Stimulated activated CD8-positive, alpha-beta memory T cell treated with anti-CD3 and anti-CD28 coated beads, Interleukin-4, amount 100 ng/mL, for 1 hour (primary cell): ENCODE measurements at places on chromosomes 3 and 15.

DNA sequence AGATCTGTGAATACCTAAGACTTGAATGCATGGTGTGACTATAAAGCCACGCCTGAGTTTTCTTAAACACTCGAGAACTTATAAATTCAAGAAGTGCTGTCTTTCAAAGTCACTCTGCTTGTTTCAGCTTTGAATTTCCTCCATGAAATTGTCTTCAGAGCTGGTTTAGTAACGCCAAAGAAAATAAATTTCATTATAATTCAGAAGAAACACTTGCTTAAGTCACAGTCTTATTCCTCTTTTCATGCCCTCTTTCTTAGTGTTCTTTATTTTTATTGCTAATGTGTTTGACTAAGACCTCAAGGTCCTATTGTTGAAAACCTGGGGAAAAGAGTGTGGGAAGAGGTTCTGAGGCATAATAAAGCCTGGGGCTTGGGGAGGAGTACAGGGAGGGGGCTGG, 3.3 kb upstream of the RCN2 start:
- no peak for DNase-seq

- no peak for DNase-seq
Measured at GRCh38 chr3:78516437-78516836, 1251.4 kb downstream of the ROBO1 start.

DNA sequence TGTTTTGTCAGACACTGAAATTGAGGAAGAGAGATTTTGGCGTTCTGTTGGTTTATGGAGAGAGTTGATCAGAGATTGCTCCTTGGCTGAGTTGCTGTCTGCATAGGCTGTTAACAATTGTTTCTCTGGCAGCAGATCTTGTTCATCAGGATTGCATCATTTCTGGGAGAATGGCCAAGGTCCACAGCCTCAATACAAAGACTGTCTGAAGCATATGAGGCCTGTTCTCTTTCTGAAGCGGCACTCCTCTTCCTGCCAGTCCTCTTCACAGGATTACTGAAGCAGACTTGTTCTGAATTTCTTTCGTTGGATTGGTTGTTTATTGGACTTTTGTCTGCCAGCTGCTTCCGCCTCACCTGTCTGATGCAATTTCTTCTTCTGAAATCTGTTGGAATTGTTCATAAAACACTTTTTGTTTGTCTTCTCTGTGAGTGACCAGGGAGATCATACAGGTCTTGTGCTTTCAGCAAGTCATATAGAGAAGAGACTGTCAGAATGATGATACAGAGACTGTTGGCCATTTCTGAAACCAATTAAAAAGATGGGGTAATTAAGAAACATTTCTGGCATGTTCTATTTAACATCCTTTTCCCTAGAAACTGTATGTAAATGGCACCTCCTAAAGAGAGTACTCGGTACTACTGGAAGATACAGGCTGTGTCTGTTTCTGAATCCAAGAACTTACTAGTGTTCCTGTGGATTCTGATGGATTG, 25.5 kb downstream of the SETD5 start:
- no peak for DNase-seq

DNA sequence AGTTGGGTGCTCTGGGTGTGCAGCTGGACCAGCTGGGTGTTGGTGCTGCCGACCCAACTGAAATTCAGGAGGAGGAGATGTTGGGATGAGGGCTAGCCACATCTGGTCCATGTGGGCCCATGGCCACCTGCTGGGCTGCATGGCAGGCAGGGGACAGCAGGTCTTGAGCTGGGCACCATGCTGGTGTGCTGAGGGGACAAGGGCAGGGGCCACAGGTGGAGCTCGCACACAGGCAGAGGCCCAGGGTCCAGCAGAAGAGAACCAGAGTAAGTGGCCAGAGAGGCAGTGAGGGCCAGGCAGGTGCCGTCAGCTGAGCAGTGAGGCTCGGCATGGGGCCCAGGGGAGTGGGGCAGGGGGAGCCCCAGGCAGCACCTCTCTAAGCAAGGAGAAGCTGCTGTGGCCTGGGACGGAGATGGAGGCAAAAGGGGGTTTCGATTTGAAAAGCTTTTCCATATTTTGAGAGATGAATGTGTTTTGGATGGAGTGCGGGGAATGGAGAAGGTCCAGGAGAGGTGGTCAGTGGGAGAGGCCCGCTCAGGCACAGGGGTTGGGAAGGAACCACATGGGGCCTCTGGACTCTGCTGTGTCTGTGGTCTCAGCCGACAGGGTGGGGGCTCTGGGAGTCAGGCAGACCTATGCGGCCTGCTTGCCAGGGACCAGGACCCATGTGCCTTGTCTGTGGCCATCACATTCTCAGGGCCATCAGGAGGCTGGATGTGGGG, 30.5 kb upstream of the PLXNA1 start:
- DNase-seq = no peak

- no peak for DNase-seq
Measured at GRCh38 chr15:28127036-28127435, 27.9 kb upstream of the OCA2 start.
